ENCODE measurements at places on chromosomes 13 and 19. TPM values are rescaled to one million over a fixed set of nuclear protein-coding genes. Genes with fewer than 3 reads are reported as not detected.
A peak's percentile ranks its signal among the peaks of the same experiment; 100 is the strongest.

- no peak for ATAC-seq
Measured at GRCh38 chr13:48583859-48584311, 51.0 kb upstream of the RCBTB2 start.

DNA sequence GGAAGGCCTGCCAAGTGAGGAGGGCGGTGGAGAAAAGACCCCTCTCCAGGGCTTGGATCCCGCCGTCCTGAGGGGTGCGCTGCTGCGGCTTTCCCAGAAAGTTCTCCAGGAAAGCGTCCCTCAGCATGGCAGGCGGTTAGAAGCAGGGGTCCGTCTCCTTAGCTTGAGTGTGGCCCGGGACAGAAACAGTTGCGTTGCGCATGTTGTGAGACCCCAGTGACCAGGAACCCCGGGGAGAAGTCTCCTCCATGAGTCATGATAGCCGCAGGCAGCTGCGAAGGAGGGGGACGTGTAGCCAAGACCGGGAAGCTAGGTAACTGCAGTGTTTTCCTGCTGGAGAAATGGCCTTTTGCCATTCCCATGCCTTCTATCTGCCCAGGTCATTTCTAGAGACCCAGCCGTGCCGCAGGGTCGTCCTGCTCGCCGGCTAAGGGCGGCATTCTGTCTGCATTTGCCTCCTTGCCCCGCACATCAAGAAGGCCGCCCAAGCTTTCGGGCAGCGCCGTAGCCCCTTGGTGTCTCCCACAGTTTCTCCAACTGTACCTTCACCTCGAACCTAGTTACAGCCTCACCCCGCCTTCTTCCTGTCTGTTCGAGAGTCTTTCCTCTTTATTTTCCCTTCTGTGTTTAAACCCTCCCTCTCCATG, 64.3 kb downstream of the TM9SF2 start:
- ATAC-seq, result no peak

GRCh38 chr19:14505488-14506239, 9.7 kb upstream of the GIPC1 start:
- peak; percentile 71 for ATAC-seq

DNA sequence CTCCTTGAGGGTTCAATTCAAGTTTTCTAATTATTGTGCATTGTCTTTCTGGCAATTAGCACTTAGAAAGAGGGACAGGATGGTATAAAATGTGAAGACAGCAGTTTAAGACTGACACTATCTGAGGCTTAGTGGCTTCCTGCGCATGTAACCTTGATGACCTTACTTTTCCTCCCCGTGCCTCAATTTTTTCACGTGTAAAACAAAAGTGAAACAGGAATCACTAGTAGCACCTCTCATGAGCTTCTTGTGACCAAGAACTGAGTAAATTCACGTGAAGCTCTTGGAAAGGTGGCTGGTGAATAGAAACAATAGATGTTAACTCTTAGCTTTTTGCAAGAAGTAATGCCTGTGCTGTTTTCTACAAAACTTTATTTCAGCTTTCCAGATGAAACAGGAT, 233.9 kb downstream of the LMO7 start:
- ATAC-seq, result no peak

DNA sequence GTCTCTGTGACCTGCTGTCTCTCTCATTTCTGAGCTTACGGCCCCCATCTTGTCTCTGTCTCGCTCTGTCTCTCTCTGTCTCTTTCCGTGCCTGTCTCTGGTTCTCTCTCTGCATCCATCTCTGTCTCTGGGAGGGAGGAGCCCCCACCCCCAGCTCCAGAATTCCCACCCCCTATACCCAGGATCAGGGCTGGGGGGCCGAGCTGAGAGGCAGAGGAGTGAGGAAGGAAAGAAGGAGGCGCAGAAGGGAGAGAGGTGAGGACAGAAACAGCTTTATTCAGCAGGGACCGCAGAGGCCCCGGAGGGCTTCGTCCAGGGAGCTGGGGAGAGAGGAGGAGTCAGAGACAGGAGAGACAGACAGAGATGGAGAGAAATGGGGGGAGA, 14.0 kb downstream of the JOSD2 start:
- ATAC-seq, result no peak

DNA sequence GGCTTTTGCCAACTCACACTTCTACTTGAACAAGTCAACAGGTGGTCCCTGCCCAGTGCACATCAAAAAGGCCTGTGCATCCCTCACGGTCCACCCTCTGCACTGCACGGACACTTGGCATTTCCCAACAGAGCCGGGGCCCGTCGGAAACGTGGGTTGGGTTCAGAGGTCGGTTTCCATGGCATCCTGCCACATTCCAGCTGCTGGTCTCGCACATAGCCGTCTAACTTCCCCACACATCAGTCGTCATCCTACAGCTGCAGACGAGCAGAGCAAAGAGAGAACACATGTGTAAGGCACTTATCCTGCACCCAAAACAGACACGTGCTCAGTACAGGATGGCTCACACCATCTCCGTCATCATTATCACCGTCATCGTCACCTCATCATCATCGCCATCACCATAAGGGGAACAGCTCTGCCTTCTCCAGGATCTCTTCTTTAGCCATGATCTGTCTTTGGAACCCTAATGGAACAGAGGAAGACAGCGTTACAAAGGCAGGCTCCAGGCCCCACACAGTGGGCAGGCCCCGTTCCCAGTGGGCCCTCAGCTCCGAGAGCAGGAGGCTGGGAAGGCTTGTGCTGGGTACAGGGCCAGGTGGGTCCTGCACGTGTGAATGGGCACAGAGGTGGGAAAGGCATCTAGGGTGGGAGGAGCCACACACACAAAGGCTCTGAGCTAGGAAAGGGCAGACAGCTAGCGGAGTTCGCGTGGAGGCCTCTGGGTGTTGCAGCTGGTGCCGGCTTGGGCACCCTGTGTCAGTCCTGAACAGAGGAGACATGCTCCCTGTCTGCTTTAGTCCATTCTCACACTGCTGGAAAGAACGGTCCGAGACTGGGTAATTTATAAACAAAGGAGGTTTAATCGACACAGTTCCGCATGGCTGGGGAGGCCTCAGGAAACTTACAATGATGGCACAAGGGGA, 170.8 kb upstream of the SOX1 start:
- no peak for ATAC-seq

DNA sequence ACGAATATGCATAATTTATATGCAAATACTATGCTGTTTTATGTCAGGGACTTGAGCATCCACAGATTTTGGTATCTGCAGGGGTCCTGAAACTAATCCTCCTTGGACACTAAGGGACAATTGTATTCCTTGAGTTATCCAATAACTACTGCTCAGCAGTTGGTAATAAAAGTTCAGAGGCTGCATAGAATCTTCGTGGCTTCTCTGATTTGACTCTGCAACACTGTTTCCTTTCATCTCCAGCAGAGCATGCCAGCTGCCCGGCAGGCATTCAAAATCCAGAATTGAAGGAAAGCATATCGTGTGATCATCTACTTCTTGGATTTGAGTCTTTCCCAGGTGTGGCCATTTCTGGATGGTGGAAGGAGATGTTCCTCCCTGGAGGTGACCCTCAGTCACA, 64.5 kb upstream of the MRI1 start:
- no peak for ATAC-seq

DNA sequence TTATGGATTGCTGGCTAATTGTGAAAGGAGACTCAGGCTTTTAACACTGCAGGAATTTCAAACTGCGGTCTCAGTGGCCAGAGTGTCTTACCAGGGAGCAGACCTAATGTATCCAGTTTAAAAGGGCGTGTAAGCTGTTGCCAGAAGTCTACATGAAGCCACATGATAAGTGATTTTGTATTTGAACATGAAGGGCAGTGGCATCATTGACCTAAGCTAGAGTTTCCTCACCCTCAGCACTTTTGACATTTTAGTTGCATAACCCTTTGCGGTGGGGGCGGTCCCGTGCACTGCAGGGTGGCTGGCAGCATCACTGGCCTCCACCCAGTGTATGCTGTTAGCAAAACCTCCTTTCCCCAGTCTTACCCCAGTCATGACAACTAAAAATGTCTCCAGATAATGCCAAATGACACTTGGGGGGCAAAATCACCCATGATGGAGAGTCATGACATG, 23.7 kb upstream of the GPR18 start:
- peak; percentile 65 for ATAC-seq

- no peak for ATAC-seq
Measured at GRCh38 chr13:32829269-32829668, 187.0 kb upstream of the KL start.

DNA sequence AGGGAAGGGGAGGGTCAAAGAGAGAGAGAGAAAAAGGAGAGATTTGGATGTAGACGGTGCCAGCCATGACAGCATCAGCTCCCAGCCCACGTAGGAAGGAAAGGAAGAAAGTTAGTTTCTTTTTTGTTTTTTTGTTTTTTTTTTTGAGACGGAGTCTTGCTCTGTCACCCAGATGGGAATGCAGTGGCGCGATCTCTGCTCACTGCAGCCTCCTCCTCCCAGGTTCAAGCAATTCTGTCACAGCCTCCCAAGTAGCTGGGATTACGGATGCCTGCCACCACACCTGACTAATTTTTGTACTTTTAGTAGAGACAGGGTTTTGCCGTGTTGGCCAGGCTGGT, 27.6 kb downstream of the ELL start:
- ATAC-seq, result no peak

GRCh38 chr13:28306325-28306724, 168.0 kb downstream of the PAN3 start:
- no peak for ATAC-seq

DNA sequence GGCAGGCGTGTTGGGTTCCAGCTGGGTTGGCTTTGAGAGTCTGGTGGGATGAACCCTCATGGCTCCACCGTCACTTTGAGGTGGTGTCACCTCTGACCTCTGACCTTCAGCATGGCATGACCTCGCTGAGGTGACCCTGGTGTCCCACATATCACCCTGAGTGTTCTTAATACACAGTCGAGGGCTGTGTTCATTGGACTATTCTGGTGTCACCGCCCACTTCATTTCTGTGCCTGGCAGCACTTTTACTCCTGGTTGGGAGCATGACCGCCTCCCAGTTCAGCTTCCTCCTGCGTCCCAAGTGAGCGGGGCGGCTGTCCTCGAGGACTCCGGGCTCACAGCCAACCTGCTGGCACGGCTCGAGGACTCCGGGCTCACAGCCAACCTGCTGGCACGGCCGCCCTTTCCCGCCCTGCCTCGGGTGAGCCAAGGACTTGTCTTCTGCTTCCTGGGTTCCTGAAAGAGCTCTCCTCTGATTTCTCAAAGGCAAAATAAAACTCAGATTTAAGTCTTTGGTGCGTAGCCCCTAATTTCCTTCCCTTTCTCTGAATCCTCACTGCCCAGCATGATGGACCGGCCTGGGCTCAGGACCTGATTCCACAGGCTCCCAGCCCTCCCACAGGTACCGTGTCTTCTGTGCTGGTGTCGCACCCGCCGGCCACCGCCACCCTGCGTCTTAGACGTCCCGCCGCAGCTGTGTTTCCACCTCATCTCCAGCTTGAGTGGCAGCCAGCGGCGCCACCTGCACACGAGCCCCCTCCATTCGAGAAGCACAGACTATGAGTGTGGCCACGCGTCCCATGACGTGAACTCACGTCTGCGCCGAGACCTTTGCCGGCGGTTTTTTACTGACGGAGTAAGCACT, 10.4 kb downstream of the ATP4B start:
- ATAC-seq, result peak; percentile 80

DNA sequence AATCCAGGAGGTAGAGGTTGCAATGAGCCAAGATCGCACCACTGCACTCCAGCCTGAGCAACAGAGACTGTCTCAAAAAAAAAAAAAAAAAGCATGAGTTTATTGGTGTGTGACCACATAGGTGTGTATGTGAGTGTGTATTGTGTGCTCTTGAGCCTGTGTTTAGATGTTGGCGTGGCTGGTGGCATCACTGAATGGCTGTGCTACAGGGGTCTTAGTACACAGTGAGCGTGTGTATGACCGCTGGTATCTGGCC, 2.5 kb downstream of the SLC1A5 start:
- ATAC-seq, result no peak

- ATAC-seq, result peak; percentile 78
Measured at GRCh38 chr13:106586648-106587166, 18.8 kb upstream of the ARGLU1 start.

DNA sequence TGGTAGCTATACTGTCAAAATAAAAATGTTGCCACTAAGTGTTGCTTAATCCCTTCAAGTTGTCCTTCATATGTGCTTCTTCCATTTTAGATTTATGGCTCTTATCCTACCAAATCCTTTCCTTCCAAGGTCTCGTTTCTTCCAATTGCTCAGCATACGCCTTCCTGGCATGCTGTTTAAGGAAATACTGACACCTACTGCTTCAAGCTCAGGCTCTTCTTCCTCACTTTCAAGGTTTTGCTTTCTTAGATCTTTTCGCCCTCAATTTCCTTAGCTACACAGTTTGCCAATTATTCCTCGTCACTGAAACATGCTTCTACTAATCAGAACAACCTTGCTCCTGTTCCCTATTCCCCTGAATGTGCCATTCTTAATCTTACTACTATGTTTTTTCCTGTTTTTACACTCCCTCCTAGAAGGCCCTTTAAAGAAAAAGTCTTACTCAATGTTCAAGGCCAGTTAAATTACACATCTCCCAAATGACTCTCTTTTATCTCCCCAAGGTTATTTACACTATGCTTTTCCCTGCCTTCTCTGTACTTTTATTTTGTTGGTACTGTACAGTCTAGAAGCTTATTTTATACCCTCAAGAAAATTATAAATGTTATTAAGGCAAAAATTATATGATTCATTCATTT, 343.1 kb downstream of the MZT1 start:
- no peak for ATAC-seq

DNA sequence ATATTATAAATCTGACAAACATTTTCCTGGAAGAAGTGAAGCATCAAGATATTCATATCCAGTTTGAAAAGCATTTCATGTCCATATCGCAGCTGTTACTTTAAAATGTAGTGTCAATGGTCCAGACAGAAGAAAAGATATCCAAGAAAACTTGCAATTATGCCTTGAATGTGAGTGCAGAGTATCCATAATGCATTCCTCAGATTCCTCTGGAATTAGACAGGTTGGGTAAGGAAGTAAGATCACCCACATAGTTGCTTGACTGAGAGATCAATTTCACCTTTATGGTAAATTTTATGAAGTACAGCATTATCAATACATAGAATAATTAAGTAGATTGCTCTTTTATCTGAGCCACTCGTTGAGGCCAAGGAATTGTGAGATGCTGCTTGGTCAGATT, 327.0 kb upstream of the SLITRK5 start:
- no peak for ATAC-seq

- no peak for ATAC-seq
Measured at GRCh38 chr13:78660495-78660857, 1.5 kb upstream of the OBI1 start.

GRCh38 chr19:33465834-33466233, 55.8 kb downstream of the PEPD start:
- no peak for ATAC-seq

DNA sequence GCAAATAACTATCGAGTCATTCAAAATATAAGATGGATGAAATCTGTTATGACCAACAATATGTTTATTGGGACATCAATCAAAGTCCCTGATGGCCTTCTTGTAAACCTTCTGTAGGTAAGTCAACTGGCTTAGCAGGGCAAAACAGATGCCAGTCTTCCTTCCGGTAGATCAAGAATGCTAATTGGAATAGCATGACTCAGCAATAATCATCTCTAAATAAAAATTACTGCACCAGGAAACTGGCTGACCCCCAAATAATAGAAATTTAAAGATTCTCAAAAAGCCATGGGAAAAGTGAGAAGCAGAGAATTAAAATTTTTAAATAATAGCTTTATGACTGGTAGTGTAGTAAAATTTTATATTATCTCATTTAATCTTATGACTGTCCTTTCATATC, 1005.4 kb downstream of the OLFM4 start:
- no peak for ATAC-seq

GRCh38 chr19:1234955-1235380, 2.8 kb downstream of the CBARP start:
- no peak for ATAC-seq

Gene MYO1F
- total RNA-seq, result 3.8 TPM

Gene APC2
- 0.48 TPM for total RNA-seq

Gene ABCC4
- 4.4 TPM for total RNA-seq

Gene NLRP11
- not detected for total RNA-seq

Gene CDX2
- total RNA-seq, result not detected

Gene ZNF100
- total RNA-seq, result 3.5 TPM

Gene JUND
- total RNA-seq, result 61.5 TPM

Gene PET100
- 91.7 TPM for total RNA-seq

Gene MISP3
- total RNA-seq, result 3.4 TPM

All from esophagus mucosa (tissue), 1 donor.